Type B pancreatic cell (in vitro differentiated cells): ENCODE measurements at places on chromosomes 4 and X.

DNA sequence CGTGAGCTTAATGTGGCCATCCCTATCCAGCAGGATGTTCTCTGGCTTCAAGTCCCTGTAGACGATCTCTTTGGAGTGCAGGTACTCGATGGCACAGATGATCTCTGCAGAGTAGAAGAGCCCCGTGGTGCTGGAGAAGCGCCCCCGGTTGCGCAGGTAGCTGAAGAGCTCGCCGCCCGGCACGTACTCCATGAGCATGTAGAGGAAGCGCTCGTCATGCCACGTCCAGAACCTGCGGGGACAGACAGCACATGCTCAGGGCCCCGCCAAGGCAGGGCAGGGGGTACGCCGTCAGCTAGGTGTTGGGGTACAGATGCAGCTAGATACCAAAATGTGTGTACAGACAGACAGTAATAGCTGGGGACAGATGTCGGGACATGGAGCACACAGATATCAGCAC lies 58.3 kb downstream of the PRKX start:
- H3K36me3 ChIP-seq: peaks cover 12% of the 10 kb centered on the region
- H3K4me3 ChIP-seq: no peak overlapping the region
- no peak overlapping the region for H3K27ac ChIP-seq
- DNase-seq: no peak

GRCh38 chrX:51608766-51609165 lies 9.9 kb downstream of the CENPVL3 start:
- no peak overlapping the region for H3K27ac ChIP-seq
- no peak for DNase-seq
- H3K4me3 ChIP-seq: no peak overlapping the region
- no peaks in the 10 kb centered on the region for H3K4me1 ChIP-seq

DNA sequence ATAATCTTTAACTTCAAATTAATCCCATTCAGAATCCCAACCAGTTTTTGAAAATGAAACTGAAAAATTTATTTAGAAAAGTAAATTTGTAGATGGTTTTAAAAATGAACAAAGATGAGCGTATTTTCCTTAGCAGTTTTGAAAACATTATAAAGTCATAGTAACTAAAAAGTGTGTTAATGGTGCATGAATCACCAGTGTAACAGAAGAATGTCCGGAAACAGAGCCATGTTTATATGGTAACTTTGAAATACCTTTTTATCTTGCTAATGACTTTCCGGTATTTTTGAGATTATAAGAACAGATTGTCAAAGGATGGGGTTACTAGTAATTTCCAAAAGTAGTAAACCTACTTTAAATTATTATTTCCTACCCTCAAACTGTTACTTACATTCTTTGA lies 145.9 kb downstream of the IRS4 start:
- H3K36me3 ChIP-seq: peaks cover 43% of the 10 kb centered on the region
- no peaks in the 10 kb centered on the region for H3K4me1 ChIP-seq
- H3K27me3 ChIP-seq: no peaks in the 10 kb centered on the region
- H3K27ac ChIP-seq: no peak overlapping the region
- no peak overlapping the region for H3K4me3 ChIP-seq

DNA sequence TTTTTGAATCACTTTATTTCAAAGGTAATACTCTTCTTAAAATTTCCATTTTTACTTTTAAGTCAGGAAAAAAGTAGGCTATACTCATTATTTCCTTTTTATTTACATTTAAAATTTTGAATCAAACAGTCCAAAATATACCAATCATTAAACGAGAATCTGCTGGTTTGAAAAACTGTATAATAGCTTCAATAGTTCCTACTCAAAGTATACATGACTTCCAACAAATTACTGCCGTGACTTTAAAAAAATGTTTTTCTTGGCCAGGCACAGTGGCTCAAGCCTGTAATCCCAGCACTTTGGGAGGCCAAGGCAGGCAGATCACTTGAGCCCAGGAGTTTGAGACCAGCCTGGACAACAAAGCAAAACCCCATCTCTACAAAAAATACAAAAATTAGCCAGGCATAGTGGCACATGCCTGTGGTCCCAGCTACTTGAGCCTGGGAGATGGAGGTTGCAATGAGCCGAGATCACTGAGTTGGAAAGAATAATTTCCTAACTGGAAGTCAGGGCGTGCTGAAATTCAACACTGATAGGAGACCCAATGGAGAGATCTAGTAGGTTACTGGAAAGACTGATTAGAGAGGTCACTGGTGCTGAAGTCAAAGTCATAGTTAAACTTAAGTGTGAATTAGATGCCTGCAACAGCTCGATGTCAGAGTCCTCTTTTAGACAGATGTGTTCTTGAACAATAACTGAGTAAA lies 9.0 kb downstream of the KLHL8 start:
- H3K4me3 ChIP-seq: no peak overlapping the region
- peaks cover 5% of the 10 kb centered on the region for H3K4me1 ChIP-seq
- DNase-seq: no peak
- H3K36me3 ChIP-seq: peaks cover 6% of the 10 kb centered on the region

- no peaks in the 10 kb centered on the region for H3K36me3 ChIP-seq
- H3K4me1 ChIP-seq: no peaks in the 10 kb centered on the region
- no peaks in the 10 kb centered on the region for H3K27me3 ChIP-seq
Observed at GRCh38 chrX:13334491-13334890, 14.6 kb upstream of the ATXN3L start.

- H3K4me3 ChIP-seq: no peak overlapping the region
- H3K27ac ChIP-seq: no peak overlapping the region
- H3K27me3 ChIP-seq: no peaks in the 10 kb centered on the region
- H3K4me1 ChIP-seq: no peaks in the 10 kb centered on the region
- DNase-seq: no peak
- H3K36me3 ChIP-seq: no peaks in the 10 kb centered on the region
Observed at GRCh38 chr4:34139346-34139745, 2105.0 kb downstream of the ARAP2 start.

GRCh38 chr4:48913346-48913745 lies 6.8 kb upstream of the OCIAD2 start:
- H3K27ac ChIP-seq: no peak overlapping the region
- peaks cover 12% of the 10 kb centered on the region for H3K27me3 ChIP-seq
- no peak overlapping the region for H3K4me3 ChIP-seq
- no peaks in the 10 kb centered on the region for H3K4me1 ChIP-seq
- DNase-seq: no peak

DNA sequence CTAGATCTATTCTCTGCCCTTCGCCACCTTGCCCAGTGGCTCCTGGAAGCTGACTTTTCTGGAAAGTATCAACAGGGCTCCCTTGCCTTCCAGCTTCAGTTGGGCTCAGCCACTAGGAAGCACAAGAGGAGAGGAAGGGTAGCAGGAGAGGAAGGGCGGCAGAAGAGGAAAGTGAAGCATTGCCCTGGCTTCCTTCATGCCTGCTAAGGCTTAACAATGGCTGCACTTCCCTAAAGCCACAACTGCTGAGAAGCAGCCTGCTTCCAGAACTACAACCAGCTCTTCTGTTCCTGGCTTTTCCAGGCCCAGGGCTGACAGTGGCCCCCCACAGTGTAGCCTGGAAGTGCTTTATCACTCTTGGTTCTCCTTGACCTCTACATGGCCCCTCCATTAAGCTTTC lies 29.1 kb upstream of the PGM2 start:
- no peak overlapping the region for H3K27ac ChIP-seq
- H3K36me3 ChIP-seq: no peaks in the 10 kb centered on the region
- no peaks in the 10 kb centered on the region for H3K27me3 ChIP-seq
- no peak overlapping the region for H3K4me3 ChIP-seq

GRCh38 chr4:68599150-68599549 lies 23.0 kb upstream of the UGT2B17 start:
- no peak for DNase-seq
- no peaks in the 10 kb centered on the region for H3K36me3 ChIP-seq
- H3K4me1 ChIP-seq: no peaks in the 10 kb centered on the region
- no peak overlapping the region for H3K27ac ChIP-seq
- H3K27me3 ChIP-seq: no peaks in the 10 kb centered on the region

- no peaks in the 10 kb centered on the region for H3K36me3 ChIP-seq
- no peak overlapping the region for H3K4me3 ChIP-seq
- no peak for DNase-seq
- H3K27me3 ChIP-seq: no peaks in the 10 kb centered on the region
- H3K4me1 ChIP-seq: no peaks in the 10 kb centered on the region
- no peak overlapping the region for H3K27ac ChIP-seq
Observed at GRCh38 chrX:105608745-105609144, 213.6 kb upstream of the NRK start.

DNA sequence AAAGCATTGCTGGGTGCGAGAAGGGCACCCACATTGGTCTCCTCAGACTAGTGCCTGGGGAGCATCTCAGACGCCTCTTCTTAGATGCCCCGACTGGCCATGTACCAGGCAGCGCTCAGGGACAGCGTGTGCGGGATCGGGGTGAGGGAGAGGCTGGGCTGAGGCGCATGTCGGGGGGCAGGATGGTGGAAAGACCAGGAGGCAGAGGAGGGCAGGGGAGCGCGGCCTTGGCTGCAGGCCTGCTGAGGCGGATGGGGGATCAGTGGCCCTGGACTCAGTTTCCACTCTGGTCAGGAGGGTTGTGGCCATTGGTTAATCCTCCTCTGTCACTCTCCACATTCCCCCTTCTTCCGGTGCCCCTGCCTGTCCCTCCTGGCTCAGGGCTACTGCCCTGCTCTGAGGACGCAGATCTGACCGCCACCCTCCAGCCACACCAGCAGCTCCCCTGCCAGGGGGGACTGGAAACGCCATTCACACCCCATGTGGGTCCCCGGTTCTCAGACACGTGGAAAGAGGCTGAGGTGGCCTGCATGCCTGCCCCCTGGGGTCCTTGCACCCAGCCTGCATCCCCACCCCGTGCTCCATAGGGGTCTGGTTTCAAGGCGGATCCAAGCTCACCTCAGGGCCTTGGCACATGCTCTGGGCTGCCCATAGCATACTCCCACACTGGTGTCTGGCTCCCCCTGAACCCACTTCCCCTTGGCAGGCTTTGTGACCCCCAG lies 105.9 kb downstream of the CPZ start:
- H3K36me3 ChIP-seq: no peaks in the 10 kb centered on the region
- peak; percentile 64 for DNase-seq
- peaks cover 49% of the 10 kb centered on the region for H3K27me3 ChIP-seq

- no peaks in the 10 kb centered on the region for H3K27me3 ChIP-seq
- H3K4me1 ChIP-seq: peaks cover 27% of the 10 kb centered on the region
- peak overlapping the region; percentile 53 for H3K27ac ChIP-seq
- DNase-seq: no peak
- peaks cover 22% of the 10 kb centered on the region for H3K36me3 ChIP-seq
- H3K4me3 ChIP-seq: no peak overlapping the region
Observed at GRCh38 chrX:7110821-7111276, 36.7 kb upstream of the STS start.

- H3K27ac ChIP-seq: no peak overlapping the region
- peaks cover 32% of the 10 kb centered on the region for H3K27me3 ChIP-seq
- no peak for DNase-seq
Observed at GRCh38 chr4:147477439-147477838, 3.5 kb upstream of the EDNRA start.

DNA sequence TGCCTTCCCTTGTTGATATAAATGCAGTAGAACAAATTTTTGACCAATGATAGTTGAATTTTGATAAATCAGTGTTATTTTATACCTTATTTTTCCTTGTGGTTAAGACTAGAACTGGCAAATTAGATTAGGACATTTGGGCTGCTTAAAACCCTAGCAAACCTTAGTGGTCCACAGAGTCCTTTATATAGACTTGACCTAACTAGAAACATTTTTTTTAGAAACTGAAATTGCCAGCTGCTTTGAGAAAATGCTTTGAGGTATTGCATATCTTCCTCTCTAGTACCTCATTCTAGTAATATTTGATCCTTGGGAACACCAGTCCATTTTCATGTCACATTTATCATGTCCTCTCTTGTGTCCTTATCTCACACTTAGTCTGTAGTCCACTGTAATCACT lies 580.3 kb downstream of the FSTL5 start:
- DNase-seq: no peak
- no peaks in the 10 kb centered on the region for H3K36me3 ChIP-seq
- H3K4me1 ChIP-seq: peaks cover 3% of the 10 kb centered on the region

DNA sequence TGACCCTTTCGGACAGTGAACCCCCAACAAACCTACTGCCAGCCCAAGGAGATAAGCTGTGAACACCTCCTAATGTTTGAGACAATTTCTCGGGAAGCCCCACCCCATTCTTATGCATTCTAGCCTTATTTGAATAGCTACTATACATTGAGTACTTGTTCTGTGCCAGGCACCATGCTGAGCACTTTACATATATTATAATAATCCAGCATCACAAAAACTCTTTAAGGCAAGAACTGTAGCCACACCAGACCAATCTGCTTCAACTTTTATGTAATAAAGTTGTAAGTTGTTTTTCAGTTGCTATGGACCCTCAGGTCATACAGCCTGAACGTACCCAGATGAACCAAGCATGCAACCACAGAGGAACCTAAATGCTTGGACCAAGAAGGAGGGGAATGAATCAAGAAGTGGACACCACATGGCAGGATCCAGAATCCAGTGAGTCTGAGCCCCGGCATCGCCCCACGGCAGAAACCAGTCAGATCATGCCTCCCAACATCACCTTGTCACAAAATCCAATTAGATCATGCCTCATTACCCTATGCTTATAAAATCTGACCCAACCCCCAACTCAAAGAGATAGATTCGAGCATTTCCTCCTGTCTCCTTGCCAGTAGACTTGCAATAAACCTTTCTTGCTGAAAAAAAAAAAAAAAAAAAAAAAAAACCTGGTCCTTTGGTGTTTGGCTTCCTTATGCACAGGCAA lies 225.0 kb downstream of the QDPR start:
- no peaks in the 10 kb centered on the region for H3K36me3 ChIP-seq
- H3K27ac ChIP-seq: no peak overlapping the region
- H3K27me3 ChIP-seq: no peaks in the 10 kb centered on the region
- peaks cover 7% of the 10 kb centered on the region for H3K4me1 ChIP-seq
- no peak for DNase-seq
- no peak overlapping the region for H3K4me3 ChIP-seq

DNA sequence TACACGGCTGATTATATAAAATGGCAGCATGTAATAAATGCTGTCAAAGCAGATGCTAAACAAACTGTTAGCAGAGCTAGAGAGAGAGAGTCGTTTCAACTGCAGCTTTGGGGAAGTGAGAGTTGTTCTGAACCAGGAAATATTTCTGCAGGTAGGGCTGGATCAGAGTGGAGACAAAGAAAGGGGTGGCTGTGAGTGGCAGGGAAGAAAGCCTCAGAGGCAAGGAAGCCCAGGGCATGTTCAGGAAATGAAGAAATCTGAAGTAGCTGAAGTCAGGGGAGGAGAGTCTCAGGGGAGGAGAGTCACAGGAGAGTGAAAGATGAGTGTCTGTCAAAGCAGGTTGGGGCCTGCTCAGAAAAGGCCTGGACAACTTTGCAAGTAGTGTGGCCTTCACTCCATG lies 48.4 kb upstream of the RPS6KA3 start:
- no peaks in the 10 kb centered on the region for H3K36me3 ChIP-seq
- no peaks in the 10 kb centered on the region for H3K27me3 ChIP-seq
- DNase-seq: no peak
- no peak overlapping the region for H3K4me3 ChIP-seq
- peaks cover 4% of the 10 kb centered on the region for H3K4me1 ChIP-seq
